Left colon (tissue), 2 donors: ENCODE measurements at places on chromosomes 1 and 21.
A peak's percentile ranks its signal among the peaks of the same experiment; 100 is the strongest.

DNA sequence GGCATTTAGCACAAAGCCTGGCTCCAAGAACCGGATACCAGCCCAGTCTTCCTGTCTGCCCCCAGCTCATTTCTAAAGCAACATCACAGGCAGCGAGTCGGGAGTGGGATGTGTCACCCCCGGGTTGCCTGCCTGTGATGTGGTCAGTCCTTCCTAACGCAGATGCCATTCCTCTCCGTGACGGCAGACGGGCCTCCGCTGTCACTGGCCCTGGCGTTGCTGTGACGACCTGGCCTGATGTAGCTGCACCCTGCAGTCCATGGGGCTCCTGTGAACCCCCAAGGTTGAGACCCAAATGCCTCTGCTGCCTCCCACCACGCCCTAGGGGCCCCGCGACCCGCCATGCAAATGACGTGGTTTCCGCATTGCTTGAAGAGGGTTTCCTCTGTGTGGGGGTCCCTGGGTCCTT, 12.3 kb downstream of the TNFRSF1B start:
- no peak for DNase-seq

GRCh38 chr1:205077934-205078311, 6.3 kb downstream of the TMEM81 start:
- DNase-seq, result no peak

- no peak for DNase-seq
These were observed 122.3 kb downstream of the SLC30A10 start for GRCh38 chr1:219806020-219806419.

- DNase-seq, result no peak
These were observed 61.5 kb upstream of the ATP1B1 start for GRCh38 chr1:169044971-169045370.

- DNase-seq, result no peak
These were observed 23.1 kb upstream of the CTPS1 start for GRCh38 chr1:40956407-40956806.

DNA sequence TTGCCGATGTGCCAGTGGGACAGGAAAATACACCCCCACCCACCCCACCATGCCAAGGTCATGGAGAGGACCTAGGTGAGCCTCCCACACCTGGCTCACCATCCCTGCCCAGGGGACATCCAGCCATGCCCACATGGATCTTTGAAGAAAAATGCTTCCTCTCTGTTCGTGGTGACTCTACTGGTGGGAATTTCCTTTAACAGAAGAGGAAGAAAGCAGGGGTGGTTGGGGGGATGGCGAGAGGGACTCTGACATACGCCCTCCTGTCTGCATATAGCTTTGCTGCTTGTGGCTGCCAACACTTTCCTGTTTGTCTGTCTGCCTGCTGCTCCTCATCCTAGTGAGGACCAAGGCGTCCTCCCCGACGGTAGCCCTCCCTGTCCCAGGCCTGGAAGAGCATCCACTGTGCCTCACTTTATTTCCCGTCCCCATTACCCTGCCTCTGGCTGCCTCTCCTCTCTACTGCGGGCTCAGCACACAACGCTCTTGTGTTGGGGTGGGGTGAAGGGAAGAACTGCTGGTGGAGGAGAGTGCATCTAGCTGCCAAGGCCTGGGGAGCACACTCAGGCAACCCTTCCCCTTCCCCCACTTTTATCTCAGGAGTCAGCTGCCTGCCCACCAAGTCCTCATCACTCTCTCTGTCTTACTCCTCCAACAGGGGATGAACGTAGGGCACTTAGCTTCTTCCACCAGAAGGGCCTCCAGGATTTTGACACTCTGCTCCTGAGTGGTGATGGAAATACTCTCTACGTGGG, 2.5 kb downstream of the SEMA4A start:
- DNase-seq, result no peak

DNA sequence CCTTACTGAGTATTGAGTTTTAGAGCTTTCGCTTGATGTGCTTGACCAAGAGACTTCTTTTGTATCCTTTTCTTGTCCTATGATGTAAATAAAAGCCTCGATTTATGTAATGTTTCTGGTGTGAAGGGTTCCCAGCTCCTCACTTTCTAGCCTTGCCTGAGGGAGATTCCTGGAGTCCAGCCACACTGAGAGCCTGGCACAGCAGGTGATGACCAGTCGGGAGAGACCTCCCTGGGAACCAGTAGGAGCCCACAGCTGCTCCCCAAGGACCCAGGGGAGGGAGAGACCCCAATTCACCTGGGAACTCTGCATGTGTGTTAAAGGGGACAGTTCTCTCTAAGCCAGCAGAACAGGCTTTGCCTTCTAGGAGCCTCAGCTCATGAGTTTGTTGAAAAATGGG, 8.9 kb downstream of the C1orf115 start:
- DNase-seq, result no peak

- no peak for DNase-seq
These were observed 16.0 kb downstream of the DHRS3 start for GRCh38 chr1:12601700-12602658.

DNA sequence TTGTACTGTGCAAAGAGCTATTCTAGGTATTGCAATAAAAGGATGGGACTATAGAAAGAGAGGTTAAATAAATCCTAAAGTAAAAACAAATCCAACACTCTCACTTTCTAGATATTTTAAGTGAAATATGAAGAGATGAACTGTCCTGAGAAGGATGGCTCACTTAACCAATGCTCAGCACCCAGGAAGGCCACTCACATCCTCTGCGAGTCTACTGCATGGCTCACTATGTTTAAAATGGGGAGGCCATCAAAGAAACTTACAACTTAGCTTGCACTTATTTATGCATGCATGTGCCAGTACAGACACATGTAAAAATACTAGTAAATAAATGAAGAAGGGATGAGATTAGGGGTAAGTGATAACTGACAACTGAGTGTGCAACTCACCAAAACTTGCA, 37.5 kb downstream of the PLPPR5 start:
- DNase-seq, result no peak

GRCh38 chr21:38985568-38986378, 180.0 kb downstream of the ETS2 start:
- DNase-seq, result peak; percentile 51

- DNase-seq, result peak; percentile 40
These were observed at the start of gene MACF1 for GRCh38 chr1:39204441-39205081. TSS of gene MACF1 (plus strand) at chr1:39204695. CDS start at chr1:39205023, 328 bp downstream.

DNA sequence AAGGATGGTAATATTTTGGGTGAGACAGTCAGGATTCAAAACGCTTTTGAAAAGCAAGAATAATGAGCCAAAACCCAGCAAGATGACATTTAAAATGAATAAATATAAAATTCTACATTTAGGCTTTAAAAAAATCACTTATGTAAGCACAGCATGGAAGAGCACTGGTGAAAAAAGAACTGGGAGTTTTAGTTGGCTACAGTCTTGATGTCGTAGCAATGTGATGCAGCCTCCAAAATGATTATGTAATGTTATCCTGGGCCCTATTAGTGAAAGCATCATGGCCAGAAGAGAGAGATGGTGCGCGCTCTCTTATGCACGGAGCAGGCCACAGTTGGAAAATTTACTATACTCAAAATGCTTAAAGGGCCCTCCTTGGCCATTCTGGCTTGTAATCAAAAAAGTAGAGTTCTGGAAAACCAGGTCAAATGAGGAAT, 5.1 kb downstream of the KCNJ9 start:
- DNase-seq, result no peak

- no peak for DNase-seq
These were observed 2.8 kb downstream of the SCNN1D start for GRCh38 chr1:1282998-1283397.

GRCh38 chr1:7407544-7407895, 363.6 kb upstream of the VAMP3 start:
- no peak for DNase-seq

DNA sequence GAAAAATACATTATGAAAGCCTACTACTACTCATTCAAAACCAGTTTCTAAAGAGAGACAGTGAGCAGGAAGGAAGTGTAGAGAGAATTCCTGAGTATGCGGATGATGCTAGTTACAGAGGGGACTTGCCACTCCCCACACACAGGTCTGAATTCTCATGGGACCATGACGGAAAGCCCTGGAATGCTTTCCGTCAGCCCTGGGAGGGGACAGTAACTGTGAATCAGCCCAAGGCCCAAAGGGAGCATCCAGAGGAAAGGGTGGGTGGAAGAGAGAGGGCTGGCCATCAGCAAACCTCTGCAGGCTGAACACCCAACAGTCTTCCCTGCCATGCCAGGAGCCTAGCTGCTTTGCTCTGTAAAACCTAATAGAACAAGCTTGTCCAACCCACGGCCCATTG, 36.4 kb downstream of the RCSD1 start:
- DNase-seq, result no peak

DNA sequence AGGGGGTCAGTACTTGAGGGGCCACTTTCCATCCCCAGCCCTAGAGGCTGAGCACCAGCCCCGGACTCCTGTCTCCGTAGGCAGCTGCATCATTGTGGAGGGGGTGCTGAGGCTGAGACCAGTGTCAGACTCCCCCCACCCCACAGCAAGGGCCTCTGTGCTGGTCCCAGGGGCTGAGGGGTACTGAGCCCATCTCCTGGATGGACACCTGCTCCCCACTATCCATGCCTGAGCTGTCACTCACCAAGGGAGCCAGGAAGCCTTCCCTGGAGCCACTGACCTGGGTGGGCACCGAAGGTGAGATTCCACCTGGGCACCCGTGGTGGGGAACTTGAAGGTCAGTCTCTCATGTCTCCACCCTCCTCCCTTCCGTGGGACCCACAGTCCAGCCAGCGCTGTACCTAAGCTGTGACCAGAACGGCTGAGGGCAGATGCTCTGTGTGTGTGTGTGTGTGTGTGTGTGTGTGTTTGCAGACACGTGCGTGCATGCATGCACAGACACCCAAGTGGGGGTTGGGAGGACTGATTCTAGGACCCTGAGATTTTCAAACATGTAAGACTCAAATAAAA, 9.3 kb downstream of the DISP3 start:
- DNase-seq, result no peak

DNA sequence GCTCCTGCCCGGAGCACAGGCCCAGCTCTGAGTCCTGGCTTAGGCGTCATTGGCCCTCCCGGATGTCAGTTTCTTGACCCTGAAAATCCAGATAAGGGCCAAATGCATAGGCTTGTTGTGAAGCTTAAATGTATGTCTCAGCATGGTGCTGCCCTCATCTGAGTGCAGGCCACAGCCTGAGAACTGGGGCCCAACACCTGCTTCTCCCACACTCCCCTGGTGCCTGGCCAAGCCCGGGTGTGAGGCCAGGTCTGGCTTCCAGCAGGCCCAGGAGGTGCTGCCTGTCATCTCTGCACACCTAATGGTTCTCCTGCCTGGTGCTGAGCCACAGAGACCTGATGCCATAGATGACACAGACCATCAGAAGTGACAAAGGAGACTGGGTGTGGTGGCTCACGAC, 14.0 kb downstream of the MX2 start:
- DNase-seq, result no peak

GRCh38 chr21:38171723-38172344, 85.0 kb upstream of the KCNJ15 start:
- no peak for DNase-seq

DNA sequence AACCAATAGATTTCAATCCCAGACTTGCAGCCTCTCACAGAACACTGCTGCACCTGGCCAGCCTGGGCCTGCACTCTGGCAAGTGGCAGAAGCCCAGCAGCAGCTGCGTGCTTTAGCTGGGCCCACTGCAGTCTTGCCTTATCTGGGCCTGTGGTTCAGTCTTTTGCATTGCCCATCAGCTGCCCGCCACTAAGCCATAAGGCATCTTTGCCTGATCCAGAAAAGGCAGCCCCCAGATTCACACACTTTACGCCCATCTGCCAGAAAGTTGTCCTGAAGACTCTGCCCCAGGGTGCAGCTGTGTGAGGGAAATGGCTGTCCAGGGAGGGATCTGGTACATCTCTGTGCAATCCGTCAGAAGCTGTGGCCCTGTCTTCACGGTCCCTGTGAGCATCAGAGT, 217.0 kb downstream of the DNAH14 start:
- DNase-seq, result no peak

GRCh38 chr1:173220157-173220556, 13.0 kb upstream of the TNFSF4 start:
- DNase-seq, result no peak

DNA sequence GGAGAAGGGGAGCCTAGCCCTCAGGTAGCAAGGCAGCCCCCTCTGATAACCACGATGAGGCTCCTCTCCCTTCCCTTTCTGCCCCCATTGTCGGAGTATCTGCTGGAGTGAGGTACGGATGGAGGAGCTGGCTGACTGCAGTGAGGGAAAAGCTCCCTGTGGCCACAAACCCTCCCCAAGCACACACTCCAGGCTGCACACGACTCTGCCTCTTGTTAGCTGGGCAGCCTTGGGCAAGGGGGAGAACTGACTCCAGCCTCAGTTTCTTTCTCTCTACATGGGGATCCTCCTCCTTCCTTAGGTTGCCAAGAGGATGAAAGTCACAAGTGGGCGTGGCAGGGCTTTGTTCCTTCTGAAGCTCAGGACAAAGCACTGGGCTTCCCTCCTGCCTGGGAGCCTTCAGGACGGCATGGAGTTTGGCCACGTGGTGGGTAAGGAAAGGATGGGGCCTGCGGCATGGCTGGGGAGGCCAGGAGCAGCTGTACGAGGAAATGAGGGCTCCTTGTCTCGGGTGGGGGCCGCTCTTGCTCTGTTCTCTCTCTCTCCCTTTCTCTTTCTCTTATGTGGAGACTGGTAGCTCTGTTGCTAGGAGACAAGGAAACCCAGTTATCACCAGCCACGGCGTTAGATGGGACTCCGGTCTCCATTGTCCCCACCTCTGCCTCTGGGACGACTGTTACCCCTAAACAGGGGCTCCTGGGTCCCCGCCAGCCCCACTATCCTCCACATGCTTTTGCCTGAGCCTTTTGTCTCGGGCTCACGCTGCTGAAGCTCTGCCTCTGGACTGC, 39.7 kb downstream of the LRP8 start:
- no peak for DNase-seq

DNA sequence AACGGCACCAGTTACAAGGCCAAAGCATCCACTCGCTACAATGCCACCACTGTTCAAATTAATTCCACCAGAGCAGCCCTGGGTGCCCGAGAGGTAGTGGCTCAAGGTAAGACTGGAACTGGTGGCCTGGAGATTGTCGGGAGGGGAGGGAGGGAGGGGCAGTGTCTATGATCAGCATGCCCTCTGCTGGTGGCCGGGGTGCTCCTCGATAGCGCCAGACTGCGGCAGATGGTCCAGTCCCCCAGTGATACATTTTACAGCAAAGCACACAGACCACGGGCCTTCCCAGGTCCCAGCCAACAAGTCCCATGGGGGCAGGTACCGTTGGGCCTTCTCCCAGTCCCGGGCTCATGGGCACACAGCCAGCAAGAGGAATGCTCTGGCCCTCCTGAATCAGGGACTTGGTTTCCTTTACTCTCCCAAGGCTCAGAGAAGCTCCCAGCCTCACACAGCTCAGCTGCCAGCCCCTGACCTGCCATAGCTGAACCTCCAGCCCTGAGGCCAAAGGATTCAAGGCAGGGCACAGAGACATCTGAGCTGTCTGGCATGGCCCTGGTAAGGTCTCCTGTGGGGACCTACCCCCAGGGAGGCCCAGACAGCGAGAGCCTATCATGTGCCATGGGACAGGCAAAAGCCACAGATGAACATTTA, 15.3 kb downstream of the ACOT7 start:
- no peak for DNase-seq

- DNase-seq, result peak; percentile 46
These were observed 33.0 kb downstream of the ACOT7 start for GRCh38 chr1:6360517-6361070.

GRCh38 chr1:67687649-67688048, 2.6 kb downstream of the GADD45A start:
- no peak for DNase-seq
